ENCODE measurements at places on chromosomes 2 and 18.

DNA sequence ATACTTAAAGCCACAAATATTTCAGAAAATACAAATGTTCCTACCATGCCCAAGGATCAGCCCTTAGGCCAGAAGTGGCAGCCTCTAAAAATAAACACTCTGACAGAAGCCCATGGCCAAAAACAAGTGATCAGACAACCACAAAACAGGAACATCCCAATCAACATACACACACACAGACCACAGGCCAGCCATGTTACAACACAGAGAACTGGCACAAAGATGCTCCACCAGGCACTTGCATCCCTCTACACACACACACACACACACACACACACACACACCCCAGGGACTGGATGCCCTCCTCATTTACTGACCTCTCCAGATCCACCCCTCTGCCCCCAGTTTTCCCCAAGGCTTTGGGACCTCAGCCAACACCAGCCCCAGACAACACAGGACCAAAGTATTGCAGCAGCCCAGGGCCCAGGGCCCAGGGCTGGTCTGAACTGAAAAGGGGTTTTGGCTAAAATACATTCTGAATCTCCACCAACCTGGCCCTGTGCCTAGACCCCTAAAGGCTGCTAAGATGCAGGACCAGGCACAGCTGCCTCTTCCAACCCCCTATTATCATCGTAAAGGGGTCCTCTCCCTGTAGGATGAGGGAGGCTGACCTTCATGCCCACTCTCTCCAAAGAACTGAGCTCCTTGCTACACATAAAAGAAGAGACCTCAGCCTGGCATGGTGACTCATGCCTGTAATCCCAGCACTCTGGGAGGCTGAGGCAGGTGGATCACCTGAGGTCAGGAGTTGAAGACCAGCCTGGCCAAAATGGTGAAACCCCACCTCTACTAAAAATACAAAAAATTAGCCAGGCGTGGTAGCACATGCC is 151.4 kb downstream of the TNS1 start:
- DNase-seq: no peak

- no peak for DNase-seq
Observed at GRCh38 chr2:31785876-31786275, 205.1 kb upstream of the SRD5A2 start.

DNA sequence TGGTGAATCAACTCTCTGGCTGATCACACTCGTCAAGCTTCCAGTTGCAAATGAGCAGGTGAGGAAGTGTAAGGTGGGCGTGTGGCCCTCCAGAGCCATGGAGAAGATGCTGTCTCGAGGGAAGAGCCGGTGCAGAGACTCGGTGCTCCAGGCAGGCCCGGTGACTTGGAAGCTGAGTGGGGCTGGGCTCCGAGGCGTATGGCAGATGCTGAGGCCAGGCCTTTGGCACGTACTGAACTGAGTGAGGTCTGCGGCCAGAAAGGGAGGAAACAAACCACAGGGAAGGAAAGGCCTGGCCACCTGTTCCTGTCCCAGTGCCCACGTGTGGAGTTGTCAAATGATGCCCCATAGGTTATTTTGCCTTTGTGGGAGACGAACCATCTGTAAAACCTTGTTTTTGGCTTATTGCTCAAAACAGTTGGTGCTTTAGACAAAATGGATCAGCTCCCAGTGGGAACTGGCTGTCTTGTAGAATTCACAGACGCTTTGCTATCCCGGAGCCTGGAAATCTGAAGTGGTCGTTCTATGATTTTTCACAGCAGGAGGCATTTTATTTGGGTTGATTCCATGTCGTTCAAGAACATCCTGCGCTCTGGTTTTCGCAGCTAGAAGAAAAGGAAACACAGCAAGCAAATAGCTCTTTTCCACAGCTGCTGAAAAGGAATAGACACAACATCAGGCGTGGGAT is 117.5 kb upstream of the TMEM18 start:
- DNase-seq: peak; percentile 96

DNA sequence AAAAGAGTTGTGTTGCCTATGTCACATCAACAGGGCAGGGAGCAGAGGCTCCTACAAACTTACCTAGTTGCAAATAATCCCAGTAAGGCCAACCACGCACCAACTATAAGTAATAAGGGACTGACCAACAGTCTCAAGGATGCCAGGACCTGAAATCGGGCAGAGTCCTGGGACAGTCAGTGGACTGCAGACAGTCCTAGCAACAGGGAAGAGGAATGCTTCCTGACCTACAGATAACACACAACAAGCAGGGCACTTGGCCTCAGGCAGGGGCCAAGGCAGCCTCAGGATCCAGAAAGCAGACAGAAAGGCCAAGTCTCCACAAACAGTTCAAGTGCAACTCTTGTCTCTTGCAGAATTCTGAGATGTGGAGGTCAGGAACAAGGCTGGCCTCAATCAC is 56.2 kb downstream of the GALNT14 start:
- DNase-seq: no peak

DNA sequence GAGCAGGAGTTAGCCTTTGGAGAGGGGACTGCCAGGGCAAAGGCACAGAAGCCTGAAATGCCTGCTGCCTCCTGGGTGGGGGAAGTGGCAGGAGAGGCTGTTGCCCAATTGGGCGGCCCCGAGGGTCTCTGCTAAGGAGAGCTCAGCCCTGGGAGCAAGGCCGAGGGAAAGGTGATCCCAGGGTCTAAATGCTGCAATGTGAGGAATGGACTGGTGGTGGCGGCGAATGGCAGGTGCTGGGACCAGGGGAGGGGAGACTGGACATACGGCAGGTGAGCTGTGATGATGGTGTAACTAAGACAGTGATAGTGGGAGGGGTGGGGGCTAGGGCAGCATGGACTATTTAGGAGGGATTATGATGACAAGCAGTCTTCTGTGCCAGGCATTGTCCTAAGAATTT is 104.0 kb downstream of the DYSF start:
- no peak for DNase-seq

DNA sequence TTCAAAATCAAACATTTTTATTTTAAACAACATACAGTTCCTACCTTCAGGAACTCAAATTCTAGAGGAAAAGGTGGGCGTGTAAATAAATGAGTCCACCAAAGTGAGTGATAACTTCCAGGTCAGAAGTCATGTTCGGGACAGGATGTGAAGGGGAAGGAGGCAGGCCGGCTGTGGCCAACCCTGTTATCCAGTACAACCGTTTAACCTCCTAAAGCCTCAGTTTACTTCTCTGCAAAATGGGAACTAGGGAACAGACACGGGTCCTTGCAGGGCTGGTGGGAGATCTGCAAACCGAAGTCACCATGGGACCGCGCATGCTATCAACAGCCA is 373 bp downstream of the EIPR1 start:
- no peak for DNase-seq

GRCh38 chr2:111898703-111899514 is 502 bp downstream of the MERTK start:
- DNase-seq: no peak

DNA sequence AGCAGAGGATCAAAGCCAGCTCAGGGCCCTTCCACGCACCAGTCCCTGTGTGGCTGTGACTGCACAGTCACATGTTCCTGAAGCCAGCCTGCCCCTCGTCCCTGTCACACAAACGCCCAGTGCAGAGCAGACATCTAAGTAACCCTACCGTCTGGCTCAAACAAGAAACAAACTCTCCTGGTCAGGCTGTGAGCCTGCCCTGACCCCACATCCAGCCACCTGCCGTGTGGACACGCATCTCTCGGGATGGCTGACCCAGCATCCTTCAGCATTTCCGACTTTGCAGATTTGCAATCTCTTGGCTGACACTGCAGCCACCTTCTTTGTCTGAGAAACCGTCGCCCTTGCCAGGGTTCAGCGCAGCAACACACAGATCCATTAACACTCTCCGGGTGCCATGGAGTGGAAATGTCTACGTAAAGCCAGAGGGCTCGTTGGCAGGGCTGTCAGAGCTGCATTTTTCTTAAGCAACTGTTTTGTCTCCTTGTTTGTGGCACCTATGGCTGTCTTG is 82.3 kb upstream of the ASAP2 start:
- no peak for DNase-seq

DNA sequence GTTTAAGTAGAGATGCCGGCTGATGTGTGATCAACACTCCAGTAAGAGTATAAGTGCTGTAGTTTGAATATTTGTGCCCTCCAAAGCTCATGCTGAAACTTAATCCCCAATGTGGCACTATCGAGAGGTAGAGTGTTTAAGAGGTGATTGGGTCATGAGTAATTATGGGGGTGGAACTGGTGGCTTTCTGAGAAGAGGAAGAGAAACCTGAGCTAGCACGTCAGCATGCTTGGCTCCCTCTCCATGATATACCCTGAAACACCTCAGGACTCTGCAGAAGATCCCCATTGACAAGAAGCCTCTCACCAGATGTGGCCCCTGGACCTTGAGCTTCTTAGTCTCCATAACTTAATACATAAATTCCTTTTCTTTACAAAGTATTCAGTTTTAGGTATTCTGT is 584.8 kb downstream of the TSN start:
- no peak for DNase-seq

DNA sequence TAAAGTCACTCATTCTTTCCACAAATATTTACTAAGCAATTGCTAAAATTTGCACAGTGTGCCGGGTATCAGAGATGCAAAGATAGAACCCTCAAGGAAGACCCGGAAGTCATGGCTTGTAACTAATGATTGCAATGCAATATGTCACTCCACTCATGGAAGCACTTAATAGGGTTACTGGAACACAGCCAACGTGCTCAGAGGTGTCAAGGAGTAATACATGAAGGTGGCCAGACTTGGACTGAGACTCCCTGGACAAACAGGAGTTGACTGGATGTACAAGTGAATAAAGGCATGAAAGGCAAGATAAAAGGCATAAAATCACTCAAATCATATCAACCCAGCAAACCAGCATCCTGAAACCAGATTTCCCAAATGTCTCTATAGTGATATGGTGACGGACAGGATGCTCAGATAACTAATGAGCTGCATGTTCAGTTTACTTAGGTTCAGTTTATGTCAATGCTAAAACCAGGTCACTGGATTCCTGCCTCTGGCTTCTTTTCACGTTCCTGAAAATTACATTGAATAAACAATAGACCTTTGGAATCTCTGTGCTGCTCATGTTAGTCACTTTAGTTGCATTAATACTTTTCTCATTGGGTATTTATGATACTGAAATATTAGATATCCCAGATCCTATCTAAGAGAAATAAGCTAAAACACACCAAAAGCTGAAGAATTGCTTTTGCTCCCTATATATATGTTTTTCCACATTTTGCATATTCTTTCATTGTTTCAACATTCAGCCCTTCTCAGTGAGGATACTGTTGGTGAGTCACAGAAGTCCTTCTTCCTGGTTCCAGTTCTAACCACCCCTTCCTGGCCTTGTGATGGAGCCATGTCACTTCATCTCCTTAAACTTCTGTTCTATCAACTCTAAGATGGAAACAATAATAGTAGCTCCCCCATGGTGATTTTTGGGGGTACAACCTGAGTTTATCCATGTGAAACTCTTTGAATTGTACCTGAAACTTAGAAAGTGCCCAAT is 688.9 kb upstream of the ID2 start:
- DNase-seq: no peak

- no peak for DNase-seq
Observed at GRCh38 chr18:47724186-47724975, 206.1 kb downstream of the SMAD2 start.

DNA sequence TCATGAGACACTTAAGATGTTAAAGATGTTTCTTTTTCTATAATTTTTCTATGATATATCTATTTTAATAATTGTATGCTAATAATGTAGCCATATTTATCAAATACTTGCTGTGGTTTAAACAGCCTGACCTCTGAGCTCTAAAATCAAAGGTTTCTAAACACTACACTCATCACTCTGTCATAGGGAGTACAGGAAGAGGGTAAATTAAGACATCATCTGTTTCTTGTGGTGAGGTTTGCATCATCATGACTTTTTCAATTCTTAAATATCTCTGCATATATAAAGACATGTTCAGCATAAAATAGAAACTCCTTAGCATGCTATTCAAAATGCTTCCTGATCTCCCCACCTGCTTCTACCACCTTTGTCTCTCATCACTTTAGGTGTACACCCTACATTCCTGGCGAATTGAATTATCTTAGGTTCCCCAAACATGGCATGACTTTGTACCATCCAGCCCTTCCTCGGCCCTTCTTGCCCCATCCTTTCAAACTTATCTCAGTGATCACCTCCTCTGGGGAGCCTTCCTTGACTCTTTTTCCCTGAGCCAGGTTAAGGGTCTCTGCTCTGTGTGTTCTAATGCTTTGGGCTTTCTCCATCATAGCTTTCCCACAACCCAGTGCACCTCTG is 105.3 kb upstream of the TTN start:
- DNase-seq: no peak

DNA sequence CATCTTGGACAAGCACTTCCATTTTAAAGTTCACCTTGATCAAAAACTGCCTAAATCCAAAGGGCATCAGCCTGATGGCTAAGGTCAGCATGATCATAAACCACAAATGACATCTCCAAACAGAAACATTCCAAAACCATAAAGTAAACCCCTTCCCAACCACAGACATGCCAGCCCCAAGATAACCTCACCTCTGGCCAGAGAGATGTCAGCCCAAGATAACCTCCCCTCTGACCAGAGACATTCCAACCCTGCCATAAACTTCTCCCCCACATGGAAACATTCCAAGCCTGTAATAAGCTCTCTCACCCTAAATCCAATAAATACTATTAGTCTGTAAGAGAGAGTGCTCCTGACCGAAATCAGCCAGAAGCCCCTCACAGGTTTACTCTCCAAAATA is 18.6 kb upstream of the MARCO start:
- DNase-seq: no peak

DNA sequence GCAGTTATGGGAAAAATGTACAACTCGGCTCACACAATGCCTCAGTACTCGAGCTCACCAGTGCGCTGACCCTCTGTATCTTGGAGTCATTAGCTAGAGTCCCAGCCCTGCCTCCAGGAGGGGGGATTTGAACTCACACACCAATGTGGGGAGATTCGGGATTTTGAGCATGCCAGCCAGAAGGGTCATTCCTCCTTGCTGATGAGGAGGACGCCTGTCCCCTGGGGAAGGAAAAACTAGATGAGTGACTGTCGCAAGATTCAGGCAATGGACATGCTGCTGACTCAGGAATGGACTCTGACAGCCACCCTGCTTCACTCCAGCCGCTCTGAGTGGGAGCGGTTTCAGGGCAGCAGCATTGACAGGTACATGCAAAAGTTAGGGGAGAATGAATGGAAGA is 20.6 kb downstream of the FIGN start:
- DNase-seq: no peak

- no peak for DNase-seq
Observed at GRCh38 chr2:64491426-64491825, 32.7 kb upstream of the AFTPH start.

DNA sequence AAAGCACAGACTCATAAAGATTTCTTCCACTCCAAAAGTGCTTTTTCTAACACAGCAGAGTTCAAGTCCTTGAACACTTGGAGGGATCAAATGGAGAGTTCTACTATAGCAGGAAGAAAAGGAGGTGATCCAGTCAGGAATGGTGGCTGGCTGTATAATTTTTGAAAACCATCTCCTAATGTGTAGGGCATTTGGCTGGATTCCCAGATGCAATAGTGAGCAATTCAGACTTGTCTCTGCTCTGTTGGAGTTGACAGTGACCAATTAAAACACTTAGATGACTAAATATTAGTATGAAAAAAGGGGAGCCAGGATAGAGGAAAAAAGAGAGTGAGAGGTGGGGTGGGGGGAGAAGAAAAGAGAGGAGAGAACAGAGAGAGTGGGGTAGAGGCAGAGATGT is 5.3 kb upstream of the G6PC2 start:
- DNase-seq: no peak

GRCh38 chr2:129849559-129850160 is 129.8 kb upstream of the RAB6C start:
- DNase-seq: no peak

GRCh38 chr2:161130354-161130753 is 29.9 kb upstream of the TANK start:
- no peak for DNase-seq

Measured in caudate nucleus (tissue), 63 donors.